ENCODE measurements at places on chromosomes 16 and 17.

- DNase-seq, result peak; percentile 77
These were observed 632 bp upstream of the RTN4RL1 start for GRCh38 chr17:2025622-2026309.

GRCh38 chr16:89279666-89280481 is 62.4 kb downstream of the ZNF778 start:
- no peak for DNase-seq

DNA sequence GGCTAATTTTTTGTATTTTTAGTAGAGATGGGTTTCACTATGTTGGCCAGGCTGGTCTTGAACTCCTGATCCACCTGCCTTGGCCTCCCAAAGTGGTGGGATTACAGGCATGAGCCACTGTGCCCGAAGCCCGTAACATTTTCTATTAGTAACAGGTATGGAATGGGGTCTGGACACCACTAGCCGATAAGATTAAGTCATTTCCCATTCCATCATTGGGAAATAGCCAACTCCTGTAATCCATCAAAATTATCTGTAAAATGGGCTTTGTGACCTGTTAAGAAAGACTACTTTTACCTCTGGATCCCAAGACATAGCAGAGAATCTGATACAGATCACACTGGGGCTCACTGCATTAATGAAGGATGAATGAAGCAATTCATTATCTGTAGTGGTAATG is 3.9 kb upstream of the LUC7L3 start:
- no peak for DNase-seq

- DNase-seq, result no peak
These were observed 41.0 kb downstream of the STAT5A start for GRCh38 chr17:42329025-42329976.

Data from left lobe of liver (tissue), 2 donors.